ENCODE measurements at places on chromosomes 5 and 9.

DNA sequence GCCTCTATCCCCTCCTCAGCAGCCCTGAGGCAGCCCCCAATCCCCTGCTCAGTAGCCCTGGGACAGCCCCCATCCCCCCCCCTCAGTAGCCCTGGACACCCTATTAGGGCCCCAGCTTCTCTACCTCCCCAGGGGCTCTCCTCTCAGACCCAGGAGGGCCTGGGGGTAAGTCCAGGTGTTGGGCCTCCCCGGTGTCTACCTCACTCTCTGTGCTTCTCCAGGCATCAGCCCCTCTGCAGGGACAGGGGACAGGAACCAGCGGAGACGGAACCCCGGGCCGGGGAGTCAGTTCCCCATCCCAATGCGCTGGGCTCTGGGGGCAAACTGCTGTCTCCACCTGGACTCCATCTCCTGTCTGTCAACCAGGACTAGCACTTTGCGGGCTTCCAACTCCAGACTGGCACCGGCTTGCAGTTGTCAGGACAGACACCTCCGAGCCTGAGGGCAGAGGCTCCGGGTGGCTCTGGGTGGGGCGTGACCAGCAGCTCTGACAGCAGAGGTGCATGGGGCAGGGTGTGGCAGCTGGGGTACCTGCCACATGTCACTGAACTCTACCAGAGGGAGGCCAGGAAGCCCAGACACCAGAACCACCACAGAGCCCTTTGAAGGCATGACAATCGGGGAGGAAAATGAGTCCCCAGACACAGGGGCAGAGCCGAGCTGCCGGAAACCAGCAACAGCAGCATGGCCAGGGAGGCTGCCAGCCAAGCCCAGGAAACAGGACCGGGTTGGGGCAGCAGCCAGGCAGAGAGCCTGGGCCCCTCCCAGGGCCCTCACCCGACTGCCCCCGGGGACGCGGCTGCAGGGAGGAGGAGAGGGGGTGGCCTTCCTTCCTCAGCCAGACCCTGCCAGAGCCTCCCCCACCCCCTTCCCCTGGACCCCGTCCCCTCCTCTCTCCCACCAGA is 17.7 kb upstream of the UBAC1 start:
- DNase-seq = no peak

GRCh38 chr9:79184831-79185230 is 386.9 kb upstream of the TLE4 start:
- DNase-seq = no peak

DNA sequence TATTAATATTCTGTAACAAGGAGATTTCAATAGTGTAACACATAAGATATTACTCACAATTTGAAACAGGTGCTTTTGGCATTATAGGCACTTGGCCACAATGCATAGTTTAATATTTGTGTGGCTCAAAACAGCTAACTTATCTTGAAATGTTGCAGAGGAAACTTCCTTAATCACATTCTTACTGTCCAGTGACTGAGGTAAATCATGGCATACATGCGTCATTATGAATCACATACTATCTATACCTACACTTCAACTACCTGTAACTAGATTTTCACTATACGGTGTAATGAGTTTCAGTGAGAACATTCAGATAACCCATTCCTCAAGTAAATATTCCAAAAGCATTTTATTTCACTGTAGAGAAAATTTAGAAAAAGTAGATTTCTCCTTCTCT is 218.8 kb downstream of the PDE4D start:
- DNase-seq = no peak

DNA sequence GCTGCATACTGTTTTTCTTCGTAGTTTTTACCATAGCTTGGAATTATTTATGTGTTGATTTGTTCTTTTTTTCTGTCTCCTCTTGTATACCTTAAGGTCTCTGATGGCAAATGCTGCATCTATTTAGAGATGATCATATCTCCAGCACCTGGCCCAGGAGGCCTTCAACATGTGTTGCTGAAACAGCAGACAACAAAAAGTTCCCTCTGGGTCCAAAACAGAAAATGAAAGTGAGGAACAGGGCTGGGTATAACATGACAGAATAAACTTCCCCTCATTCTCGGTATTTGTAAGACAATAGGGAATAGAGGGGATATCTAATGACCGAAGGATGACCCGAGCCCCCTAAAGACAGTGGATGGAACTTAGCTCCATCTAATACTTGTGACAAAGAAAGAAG is 22.7 kb upstream of the PCSK1 start:
- DNase-seq = no peak

- no peak for DNase-seq
Observed at GRCh38 chr9:29556317-29556716, 1983.0 kb upstream of the C9orf72 start.

- no peak for DNase-seq
Observed at GRCh38 chr5:171614971-171615653, 170.5 kb upstream of the SMIM23 start.

GRCh38 chr5:32810804-32811203 is 99.7 kb downstream of the NPR3 start:
- DNase-seq = no peak

DNA sequence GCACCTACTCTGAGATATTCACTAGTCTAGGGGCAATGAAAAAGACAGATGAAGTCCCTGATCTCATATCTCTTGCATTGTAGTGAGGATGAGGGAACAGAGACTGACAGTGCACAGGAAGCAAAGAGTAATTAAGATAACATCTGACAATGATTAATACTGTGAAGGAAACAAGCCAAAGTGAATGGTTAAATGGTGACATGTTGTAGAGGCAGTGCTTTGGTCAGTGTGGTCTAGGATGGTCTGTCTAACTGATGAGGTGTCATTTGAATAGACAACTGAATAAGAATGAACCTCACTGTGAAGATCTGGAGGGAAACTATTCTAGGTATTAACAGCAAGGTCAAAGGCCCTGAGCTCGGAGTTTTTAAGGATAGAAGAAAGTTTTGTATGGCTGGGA is 333.3 kb upstream of the GRIA1 start:
- no peak for DNase-seq

DNA sequence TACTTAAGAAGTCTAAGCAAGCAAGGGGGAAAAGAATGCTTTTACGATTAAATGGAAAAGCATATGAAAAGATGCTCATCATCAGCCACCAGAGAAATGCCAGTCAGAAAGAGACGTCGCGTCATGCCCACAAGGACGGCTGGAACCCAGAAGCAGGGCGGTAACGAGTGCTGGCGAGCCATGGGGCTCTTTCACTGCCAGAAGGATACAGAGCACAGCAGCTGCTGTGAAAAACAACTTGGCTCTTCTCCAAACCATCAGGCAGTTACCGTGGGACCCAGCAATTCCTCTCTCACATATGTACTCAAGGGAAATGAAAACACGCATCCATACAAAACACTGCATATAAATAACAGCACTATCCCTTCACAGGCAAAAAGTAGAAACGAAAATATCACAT is 95.5 kb downstream of the CAMSAP1 start:
- DNase-seq = peak; percentile 83

DNA sequence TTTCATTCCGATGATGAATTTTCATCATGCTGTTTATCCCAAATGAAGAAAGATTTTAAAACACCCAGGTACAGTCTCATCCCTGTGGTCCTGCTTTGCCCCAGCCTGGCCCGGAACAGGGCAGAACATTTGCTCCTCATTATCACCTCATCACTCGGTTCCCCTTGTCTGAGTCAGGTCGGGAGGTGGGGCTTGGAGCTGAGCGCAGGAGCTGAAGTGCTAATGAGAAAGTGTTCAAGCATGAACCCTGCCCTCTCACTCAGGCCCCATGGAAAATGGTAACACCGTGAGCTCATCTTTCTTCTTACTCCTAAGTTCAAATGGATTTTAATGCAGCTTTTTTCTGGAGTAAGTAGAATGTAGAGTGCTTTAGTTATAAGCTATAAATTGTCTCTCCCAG is 466.2 kb downstream of the KDM4C start:
- DNase-seq = no peak

DNA sequence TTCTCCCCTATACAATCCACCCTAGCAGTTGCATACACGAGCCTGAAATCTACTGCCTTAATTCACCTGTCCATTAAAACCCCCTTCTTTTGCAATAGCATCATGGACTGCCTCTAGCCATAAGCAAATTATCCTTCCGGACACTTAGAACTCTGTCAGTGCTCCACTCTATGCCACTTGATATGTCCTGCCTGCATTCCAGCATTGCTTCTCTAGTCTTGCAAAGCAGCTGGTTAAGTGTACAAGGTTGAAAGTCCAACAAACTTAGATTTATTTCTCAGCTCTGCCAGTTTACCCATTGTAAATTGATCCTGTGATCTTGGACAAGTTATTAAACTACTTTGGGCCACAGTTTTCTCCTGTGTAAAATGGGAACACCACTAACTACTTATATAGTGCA is 197.9 kb downstream of the EPB41L4A start:
- no peak for DNase-seq

Measured in NCI-H1105 (cell line).